Stimulated activated CD4-positive, alpha-beta T cell treated with anti-CD3 and anti-CD28 coated beads, Interleukin-1b, Interleukin-23, amount 100 ng/mL, for 4 hours (primary cell): ENCODE measurements at places on chromosomes 4 and X.

- no peak for DNase-seq
Observed at GRCh38 chrX:69493193-69493592, 10.9 kb upstream of the NALF2 start.

- DNase-seq, result no peak
Observed at GRCh38 chrX:120823556-120823955, 52.1 kb downstream of the CT47B1 start.

DNA sequence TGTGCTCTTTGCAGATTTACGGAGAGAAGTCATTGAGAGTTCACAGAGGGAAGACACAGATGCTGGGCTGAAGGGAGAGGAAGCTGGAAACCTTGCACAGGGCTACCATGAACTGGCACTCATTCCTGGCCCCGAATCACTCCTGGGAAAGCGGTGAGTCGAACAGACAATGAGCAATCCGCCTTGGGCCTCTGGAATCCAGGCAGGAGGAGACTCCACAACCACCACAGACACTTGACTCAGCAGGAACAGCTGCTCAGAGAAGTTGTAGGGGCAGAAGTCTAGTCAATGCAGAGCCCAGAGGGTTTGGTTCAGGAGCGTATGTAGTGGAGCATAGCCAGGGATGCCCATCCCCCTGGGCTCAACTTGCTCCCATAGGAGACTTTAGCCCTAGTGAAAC lies 62.8 kb upstream of the GRIA3 start:
- DNase-seq, result no peak

DNA sequence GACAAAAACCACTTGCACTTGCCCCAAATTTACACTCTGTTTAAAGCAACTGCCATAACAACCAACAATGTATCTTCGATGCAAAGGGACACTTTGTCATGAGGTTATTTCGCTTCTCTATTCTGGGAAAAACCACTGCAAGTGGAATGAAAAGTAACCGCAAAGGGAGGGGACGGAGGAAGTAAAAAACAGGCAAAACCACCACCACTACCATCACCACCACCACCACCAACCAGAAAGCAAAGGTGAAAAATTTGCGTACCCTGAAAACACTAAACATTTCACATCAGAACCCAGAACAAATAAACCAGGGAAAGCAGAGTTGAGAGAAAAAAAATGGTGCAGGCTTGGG lies 1.2 kb upstream of the N4BP2 start:
- DNase-seq, result no peak

- DNase-seq, result no peak
Observed at GRCh38 chrX:101028562-101028961, 23.3 kb downstream of the TRMT2B start.

DNA sequence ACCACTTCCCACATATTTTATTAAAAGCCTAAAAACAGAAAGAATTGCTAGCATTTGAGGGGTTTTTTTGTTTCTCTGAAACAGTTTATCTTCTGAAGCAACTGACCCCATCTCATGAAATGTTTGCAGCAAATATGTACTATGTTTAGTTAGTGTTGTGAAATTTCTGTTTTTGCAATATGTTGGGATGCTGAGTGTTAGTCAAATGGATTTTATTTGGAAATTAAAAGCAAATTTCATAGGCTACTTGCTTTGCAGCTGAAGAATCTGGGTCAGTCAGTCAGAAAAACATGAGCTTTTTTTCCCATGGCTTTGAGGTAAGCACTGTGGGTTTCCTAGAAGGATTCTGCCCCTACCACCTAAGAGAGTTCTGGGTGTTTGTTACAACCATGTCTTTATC lies 184.9 kb upstream of the DKK2 start:
- DNase-seq, result no peak

GRCh38 chr4:40461879-40462278 lies 126.7 kb downstream of the CHRNA9 start:
- DNase-seq, result no peak

DNA sequence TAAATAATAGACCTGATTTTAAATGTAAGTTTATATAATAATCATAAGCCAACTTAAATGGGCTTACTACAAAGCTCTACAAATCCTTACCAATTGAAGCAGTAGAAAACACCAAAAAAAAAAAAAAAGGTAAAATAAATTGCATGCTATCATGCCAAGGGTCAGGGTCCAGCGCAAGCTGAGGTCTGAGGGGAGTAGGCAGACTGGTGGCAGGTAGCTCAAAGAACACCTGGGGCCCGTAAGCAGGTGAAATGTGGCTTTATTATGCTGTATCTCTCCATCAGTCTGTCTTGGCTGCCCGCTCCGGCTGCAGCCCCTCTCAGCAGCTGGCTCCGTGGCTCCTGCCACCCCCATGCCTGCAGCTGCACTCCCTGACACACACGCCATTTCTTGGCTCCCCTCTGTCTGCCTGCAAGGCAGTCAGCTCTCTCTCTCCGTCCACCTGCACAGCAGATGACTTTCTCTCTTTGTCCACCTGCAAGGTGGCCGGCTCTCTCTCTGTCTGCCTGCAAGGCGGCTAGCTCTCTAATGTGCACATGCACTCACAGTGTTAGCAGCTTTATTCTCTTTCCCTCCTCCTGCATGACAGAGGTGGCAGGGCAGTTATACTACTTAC lies 209.4 kb upstream of the UGT8 start:
- DNase-seq, result no peak

DNA sequence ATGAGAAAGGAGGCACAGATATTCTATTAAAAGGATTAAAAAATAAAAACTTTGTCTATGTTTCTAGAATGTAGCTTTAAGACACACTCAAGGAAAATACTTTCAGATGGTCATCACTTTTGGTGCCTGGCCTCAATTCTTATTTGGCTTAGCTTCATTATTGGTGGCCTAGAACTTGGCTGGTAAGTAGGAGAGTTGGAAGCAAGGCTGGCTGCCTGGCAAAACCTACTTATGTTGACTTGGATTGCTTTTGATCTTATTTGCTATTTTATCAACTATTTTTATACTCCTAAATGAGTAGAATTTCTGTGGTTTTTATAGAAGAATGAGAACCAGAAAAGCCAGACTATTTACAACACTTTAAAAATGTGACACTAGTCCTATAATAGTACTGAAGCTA lies 35.3 kb upstream of the JADE3 start:
- no peak for DNase-seq

GRCh38 chr4:139907001-139907809 lies 241.6 kb downstream of the MGST2 start:
- no peak for DNase-seq
